ENCODE measurements at places on chromosomes 1 and 21.
A peak's percentile ranks its signal among the peaks of the same experiment; 100 is the strongest.

- no peak for DNase-seq
Observed at GRCh38 chr21:21714426-21714825, 716.2 kb downstream of the NCAM2 start.

GRCh38 chr1:201137579-201138310 is 10.8 kb upstream of the ASCL5 start:
- no peak for DNase-seq

GRCh38 chr1:91031081-91031480 is 9.2 kb upstream of the ZNF644 start:
- DNase-seq = no peak

GRCh38 chr1:11940260-11940921 is 5.9 kb downstream of the PLOD1 start:
- DNase-seq = no peak

- no peak for DNase-seq
Observed at GRCh38 chr1:59419361-59420140, 122.7 kb downstream of the FGGY start.

DNA sequence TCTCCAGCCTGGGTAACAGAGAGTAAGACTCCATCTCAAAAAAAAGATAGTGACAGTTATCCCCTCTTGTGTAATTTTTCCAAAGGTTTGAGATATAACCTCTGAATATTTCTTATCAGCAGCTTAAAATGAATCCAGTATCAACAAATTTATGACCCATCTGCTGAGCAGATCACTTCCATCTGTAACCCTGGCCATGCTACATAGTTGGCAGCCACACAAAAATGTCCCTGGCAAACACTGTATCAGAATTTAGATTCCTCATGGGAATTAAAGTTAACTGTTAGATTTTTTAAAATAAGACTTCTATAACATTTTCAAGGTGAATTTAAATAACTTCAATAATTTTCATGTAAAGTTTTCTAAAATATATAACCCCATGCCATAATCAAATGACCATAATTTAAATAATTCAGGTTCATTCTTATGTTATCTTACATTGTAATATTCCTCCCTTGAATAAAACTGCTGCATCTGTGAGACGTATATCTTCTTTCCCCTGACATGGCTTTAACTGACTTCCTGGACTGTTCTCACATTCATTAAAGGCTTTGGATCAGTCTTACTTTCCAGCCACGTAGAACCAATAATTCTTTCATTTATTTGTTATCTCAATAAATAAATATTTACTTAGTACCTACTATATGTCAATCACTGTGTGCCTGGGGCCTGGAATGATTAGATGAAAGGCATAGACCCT is 5.3 kb upstream of the PRPF38B start:
- no peak for DNase-seq

DNA sequence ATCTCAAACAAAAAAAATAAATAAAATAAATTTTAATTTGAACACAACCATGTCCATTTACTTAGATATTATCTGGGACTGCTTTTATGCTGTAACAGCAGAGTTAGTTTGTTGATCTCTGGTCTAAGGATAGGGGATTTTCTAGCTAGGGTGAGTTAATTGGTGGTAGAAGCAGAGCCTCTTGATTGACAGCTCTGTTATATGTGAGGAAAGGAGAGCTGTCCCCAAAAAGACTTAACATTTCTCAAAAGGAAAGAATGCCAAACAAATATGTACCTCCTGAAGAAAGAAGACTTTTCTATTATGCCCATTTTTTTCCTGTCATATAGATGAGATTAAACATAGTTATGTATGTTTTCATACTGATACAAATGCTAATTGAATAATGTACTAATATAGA is 37.8 kb downstream of the MAN1A2 start:
- no peak for DNase-seq

DNA sequence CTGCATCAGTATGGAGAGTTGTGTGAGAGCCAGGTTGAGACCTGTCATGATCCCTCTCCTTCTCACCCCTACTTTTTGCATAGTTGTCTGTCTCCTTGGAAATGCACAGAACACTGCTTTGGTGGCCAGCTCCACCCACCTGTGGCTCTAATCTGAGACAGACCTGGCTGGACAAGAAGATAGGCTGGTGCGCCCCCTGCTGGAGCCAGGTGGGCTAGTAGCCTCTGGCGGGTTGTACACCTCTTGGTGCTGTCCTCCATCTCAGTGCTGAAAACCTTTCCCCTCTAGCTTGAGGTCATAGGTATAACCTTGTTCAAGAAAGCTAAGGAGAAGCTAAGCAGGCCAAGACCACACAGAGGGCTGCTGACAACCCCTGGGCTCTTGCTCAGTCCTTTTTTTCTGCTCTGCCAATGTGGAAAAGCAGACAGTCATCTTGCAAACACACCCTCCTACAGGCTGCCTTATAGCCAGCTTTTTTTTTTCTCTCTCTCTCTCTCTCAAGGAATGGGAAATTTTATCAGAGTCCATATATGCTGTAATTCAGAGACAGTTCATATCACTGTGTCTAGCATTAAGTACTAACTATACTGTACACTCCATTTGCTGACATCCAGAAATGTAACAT is 58.8 kb upstream of the SPATA6 start:
- DNase-seq = peak; percentile 35

GRCh38 chr1:93735722-93736121 is 54.1 kb upstream of the BCAR3 start:
- DNase-seq = no peak

DNA sequence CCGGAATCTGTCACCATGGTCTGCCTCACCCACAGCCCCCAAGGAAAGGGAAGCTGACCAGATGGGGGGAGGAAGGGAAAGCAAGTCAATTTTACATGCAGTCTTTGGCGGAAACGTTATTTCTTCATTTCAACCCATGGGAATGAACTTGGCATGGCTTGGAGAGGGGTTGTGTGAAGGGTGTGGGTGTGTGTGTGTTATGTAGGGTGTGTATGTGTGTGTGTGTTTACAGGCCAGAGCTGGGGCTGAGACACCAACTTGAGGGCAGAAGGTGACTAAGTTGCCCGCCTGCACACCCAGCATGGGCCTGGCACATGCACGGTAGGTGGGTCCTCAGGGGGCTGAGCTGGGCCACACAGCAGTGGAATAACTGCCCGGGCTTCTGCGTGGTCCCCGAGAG is 65.2 kb downstream of the MRPL37 start:
- DNase-seq = no peak

- peak; percentile 57 for DNase-seq
Observed at GRCh38 chr1:165367375-165367993, 11.0 kb upstream of the LMX1A start.

DNA sequence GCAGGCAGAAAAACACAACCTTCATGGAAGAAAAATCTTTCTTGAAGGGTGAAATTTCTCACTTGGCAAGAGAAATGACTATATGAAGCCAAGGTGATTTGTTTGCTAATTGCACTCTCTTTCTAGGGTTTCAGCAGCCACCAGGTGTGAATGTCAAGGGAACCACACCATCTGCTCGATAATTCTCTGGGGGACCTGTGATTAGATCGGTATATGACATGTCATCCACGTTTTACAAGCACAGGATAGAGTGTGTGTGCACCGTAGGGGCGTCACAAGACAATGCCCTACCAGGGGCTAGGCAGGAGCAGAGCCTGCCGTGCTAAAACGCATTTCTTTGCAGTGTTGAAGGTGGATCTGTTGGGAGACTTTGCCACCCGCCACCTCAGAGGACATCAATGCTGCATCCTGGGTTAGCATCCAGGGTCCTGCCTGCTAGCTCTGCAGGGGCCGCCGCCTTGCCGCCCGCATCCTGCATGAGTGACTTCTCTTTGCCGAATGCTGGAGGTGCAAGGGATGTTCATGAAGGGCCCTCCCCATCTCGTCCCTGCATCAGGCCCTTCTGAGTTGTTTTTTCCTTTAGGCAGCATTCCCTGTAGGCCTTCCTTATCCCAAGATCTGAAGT is 37.8 kb upstream of the CCSAP start:
- no peak for DNase-seq

- DNase-seq = no peak
Observed at GRCh38 chr1:211653293-211653692, 22.1 kb downstream of the NEK2 start.

DNA sequence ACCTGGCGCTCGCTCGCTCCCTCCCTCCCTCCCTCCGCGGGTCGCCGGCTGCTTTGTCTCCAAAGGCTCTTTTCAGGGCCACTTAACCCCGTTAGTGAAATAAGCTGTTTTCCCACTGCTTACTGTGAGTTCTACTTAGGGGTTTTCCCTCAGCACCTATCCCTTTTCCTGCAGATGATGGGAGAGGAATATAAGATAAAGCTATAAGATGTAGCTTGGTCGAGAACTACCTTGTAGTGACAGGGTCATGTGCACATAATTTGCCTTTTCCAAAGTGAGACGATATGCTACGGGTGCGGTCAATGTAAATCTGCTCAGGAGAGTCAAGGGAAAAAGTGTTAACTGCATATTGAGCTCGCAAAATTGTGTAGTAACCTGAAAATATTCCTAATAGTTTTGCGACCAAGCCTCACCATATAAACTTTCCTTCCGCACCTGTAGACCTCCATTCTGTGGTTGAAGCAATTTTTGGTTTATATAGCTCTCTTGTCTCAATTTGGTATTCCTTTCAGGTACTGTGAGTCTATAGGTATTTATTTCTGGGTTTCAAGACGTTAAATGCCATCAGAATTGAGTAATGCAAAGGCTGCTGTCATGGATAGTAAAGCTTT is 55.8 kb upstream of the BOLA1 start:
- no peak for DNase-seq

- no peak for DNase-seq
Observed at GRCh38 chr1:25615563-25616094, 962 bp upstream of the MAN1C1 start.

DNA sequence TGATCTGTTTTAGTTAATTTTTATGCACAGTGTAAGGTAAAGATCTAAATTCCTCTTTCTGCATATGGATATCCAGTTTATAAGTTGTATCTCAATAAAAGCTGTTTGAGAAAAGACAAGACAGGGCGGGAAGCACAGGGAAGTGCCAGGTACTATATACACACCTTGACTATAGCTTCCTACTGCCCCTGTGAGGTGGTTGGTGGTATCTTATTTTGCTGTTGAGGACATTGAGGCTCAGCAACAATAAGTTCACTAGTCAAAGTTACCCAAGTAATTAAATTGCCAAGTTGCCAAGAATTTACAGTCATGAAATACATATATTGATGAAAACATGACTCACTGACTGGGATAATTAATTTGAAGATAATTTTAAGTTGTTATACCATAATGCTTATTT is 109.1 kb downstream of the CD247 start:
- no peak for DNase-seq

DNA sequence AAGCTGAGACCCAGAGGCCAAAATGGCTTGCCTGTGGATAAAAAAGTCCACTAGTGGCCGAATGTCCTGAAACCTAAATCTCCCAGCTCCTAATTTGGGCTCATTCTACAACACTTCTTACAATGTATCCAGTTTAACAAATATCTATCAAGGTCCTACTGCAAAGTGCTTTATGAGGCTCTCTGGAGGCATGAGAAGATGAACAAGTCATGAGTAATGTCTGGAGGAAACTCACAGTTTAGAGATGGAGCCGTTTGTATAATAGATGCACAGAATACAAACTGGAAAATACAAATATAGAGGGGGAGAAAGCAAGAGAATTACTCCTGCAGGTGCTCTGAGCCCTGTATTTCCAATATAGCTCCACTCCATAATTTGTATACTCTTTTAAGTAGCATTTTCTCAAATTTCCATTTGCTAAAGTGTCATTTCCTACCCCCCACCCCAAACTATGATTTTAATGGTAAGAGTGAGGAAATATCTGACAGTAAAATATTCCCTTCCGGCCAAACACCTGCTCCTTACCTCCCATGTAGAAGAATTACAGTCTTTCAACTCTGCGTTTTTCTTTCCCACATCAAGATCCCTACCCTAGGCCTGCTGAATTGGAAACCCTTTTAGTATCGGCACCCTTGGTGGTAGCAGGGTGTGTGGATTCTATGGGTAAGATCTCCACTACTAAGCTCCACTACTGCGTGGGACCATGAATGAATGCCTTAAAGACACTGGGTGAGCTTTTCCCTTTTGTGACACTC is 3.3 kb upstream of the ADAMTS5 start:
- no peak for DNase-seq

- DNase-seq = no peak
Observed at GRCh38 chr21:19321688-19322087, 918.1 kb upstream of the TMPRSS15 start.

Measured in T-helper 1 cell (primary cell).